Thoracic aorta (tissue), 2 donors: ENCODE measurements at places on chromosomes 12 and 14. TPM values are rescaled to one million over a fixed set of nuclear protein-coding genes. Genes with fewer than 3 reads are reported as not detected.

The TBX3 gene
- 3.5 TPM for total RNA-seq

The KCNH3 gene
- total RNA-seq, result 0.35 TPM

GRCh38 chr12:18752947-18753346, 15.0 kb downstream of the CAPZA3 start:
- H3K27ac ChIP-seq, result no peak overlapping the region
- no peak overlapping the region for H3K4me3 ChIP-seq
- peaks cover 4% of the 10 kb centered on the region for H3K4me1 ChIP-seq
- no peak for DNase-seq

DNA sequence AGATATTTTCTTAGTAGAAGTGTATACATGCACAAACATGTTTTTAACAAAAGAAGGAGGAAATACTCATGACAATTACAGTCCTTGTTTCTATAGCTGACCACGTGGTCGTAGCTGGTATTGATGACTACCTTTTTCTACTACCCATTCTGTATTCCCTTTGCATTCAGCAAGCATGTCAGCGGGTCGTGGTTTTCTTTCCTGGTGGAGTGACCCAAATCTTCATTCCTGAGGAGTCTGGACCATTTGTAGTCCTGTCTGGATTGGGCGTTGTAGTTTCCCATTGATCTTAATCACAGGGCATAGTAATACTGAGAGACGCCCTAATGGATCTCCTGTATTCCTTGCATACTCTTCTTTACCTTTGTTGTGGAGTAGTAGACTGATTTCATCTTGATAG, 472.1 kb upstream of the RGS6 start:
- no peak overlapping the region for H3K27ac ChIP-seq
- no peaks in the 10 kb centered on the region for H3K27me3 ChIP-seq

DNA sequence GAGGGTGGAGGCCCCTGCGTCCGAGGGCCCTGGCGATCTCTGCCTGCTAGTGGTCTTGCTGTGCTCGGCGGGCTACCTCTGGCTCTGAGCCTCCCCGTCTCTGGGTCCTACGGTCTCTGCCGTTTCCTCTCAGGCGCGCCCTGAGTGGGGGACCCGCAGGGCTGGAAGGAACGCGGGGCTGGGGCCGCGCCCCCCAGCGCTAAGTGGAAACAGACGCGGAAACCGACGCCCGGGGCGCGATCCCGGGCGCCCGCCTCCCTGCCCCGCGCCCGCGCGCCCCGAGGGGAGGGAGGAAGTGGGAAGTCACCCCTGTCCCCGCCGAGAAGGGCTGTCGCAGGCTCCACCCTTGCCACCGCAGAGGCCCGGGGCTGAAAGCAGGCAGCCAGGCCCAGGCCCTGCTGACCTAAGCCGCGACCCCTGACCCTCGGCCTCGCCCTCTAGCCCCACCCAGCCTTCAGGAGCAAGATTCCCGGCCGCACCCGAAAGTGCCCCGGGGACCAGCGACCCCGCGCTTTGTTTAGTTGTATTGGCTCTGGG, 831 bp downstream of the CRIP1 start:
- no peaks in the 10 kb centered on the region for H3K27me3 ChIP-seq
- H3K4me3 ChIP-seq, result peak overlapping the region; percentile 82
- H3K36me3 ChIP-seq, result no peaks in the 10 kb centered on the region
- peaks cover 38% of the 10 kb centered on the region for H3K4me1 ChIP-seq
- H3K27ac ChIP-seq, result peak overlapping the region; percentile 100

GRCh38 chr12:11804130-11804529, 154.7 kb downstream of the ETV6 start:
- H3K27ac ChIP-seq, result no peak overlapping the region
- DNase-seq, result no peak
- no peaks in the 10 kb centered on the region for H3K36me3 ChIP-seq

- no peaks in the 10 kb centered on the region for H3K27me3 ChIP-seq
- no peak overlapping the region for H3K27ac ChIP-seq
- H3K4me3 ChIP-seq, result no peak overlapping the region
- no peaks in the 10 kb centered on the region for H3K36me3 ChIP-seq
- H3K4me1 ChIP-seq, result no peaks in the 10 kb centered on the region
- no peak for DNase-seq
Observed at GRCh38 chr12:131703161-131703560, 7.7 kb upstream of the SFSWAP start.

DNA sequence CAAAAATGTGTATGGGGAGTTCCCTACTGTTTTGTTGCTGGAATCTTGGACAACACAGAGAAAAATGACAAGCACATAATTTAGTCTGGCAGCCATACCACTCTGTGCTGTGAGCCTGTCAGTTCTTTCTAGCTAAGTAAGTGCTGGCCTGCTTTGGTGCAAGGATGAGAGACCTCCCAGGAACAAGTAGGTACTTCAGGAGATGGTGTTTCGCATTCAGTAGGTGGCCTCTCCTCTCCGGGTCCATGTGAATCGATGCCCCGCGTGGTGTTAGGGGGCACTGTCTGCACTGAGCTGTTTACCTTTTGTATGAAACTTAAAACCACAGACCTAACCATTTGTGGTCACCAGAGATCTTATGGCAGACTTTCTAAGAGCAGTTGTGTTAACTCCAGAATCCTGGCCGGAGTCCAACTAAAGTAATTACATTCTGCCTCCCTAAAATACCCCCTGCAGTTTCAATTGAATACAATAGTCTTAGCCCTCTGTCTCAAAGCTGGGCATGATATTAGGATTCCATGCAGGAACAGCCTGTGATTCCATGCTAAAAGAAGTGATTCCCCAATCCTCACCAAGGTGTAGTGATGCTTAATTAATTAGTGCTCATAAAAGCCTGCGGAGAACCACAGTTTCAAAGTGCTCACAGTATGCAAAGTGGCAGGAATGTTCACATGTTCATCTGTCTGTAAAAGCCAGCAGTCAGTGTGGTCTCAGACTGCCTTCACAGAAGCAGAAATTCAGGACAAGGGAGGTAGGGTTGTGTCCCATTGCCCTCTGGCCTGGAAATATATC, 64.2 kb downstream of the LLPH start:
- H3K4me1 ChIP-seq, result no peaks in the 10 kb centered on the region
- no peak overlapping the region for H3K27ac ChIP-seq
- no peak overlapping the region for H3K4me3 ChIP-seq

The CRADD gene
- 57.9 TPM for total RNA-seq
